ENCODE measurements at places on chromosomes 4 and X.

- DNase-seq = no peak
Observed at GRCh38 chrX:53713987-53714579, 27.6 kb upstream of the HUWE1 start.

- DNase-seq = no peak
Observed at GRCh38 chrX:21383546-21383945, 9.3 kb downstream of the CNKSR2 start.

GRCh38 chr4:153257151-153257620 lies 52.9 kb downstream of the TRIM2 start:
- DNase-seq = peak; percentile 16

- DNase-seq = no peak
Observed at GRCh38 chr4:184856277-184856609, 30.5 kb upstream of the ACSL1 start.

- no peak for DNase-seq
Observed at GRCh38 chr4:5800496-5800895, 89.5 kb downstream of the EVC start.

DNA sequence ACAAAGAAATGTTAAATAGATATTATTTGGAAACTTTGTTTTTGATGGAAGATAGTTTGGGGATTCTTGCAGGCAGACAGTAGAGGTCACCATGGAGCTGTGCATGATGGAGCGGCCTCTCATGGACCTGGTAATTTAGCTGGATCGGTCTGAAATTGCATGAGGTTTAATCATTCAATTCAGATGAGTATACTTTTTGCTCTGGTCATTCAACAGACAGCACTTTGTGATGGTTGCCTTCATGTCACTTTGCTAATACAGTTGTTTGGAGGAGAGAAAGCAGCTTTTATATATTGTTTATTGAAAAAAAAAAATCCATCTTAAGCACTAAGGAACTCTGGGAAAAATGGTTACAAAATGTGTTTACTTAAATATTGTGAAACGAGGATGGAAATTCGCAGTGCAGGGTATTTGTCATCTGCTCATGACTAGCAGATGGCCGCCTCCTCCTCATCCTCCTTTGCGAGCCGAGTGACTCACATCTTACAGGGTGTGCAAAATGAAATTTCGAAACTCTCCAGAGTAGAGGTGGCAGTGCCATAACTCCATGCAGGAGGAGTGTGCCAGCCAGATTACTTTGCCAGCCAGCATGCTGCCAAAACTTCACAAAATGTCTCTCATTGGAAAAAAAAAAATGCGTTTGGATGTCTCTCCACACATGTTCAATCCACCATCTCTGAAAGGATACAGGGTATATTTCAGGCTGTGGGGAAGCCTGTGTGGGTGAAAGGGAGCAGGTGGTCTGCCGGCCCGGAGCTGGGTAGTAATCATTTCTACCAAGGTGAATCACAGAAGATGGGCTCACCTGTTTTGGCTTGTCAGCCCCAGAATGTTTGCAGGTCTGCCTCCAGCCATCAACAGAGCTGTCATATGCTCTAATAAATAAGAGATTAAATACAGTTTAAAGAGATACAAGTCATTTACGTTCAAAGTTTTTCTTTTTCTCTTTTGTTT lies 314.9 kb upstream of the DIPK2B start:
- peak; percentile 7 for DNase-seq
